Forelimb muscle (tissue), 1 donor: ENCODE measurements at places on chromosomes 2 and 18. TPM values are rescaled to one million over a fixed set of nuclear protein-coding genes. Genes with fewer than 3 reads are reported as not detected.

DNA sequence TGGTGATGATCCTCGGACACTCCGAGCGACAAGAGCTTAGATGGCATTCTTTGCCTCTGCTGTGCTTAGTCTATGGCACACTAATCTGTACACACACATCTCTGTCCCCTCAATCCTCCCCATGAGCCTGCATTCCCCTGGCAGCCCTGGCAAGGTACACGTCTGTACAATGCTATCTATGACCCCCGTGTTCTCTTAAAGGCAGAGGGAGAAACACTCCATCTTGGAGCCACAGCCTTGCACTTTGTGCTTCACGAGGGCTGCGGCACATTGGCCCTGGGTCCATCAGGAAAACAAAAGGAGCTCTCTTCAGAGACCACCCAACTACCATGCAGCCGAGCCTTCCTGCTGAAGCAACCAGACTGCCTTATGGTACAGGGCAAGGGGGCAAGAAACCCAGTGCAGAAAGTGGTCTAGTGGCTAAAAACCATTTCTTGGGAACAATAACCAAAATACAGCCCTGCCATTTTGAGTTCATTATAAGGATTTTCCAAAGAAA lies 42.5 kb downstream of the STEAP3 start:
- DNase-seq = no peak

- DNase-seq = no peak
Observed at GRCh38 chr18:59650266-59650820, 46.9 kb downstream of the CCBE1 start.

DNA sequence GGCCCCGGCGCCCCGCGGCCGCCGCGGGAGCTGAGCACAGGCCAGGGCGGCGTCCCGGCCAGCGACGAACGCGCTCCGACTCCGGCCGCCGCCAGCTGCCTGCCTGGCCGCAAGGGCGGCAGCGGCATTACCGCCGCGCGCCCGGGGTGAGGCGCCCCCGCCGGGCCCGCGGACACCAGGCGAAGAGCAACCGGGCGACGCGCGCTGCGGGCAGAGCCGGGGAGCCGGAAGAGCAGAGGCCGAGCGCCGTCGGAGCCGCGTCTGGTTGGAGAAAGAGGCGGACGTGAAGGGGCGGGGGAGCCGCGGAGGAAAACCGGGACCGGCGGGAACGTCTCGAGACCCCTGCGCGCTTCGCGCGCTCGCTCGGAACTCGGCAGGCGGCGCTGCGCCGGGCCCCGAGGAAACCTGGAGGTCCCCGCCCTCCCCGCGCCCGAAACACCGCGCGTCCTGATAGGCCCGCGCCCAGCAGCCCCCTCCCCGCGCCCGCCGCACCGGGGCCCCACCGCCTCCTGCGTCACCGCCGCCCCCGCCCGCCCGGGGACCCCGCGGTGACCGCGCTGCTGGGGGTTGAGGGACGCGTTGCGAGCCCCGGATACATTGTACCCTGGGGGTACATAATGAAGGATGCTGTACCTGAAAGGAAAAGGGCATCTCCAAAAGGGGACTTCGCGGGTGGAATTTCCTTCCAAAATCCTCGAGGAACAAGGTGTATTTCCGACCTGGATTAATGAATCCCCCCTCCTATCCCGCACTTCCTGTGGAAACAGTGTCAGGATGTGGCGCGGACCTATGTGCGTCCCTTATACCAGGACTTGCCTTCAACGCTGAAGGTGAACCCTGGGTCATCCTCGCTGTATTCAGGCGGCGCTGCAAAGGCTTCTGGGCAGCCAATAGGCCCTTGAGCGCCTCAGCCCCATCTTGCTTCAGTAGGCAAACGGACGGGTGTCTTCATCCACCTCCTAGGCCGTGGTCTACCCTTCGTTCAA lies 1.0 kb upstream of the B4GALT6 start:
- DNase-seq = peak; percentile 43

GRCh38 chr2:231662811-231663457 lies 45.4 kb upstream of the PTMA start:
- DNase-seq = no peak

GRCh38 chr2:89833780-89834117 lies 1142.3 kb downstream of the RPIA start:
- DNase-seq = no peak

GRCh38 chr2:176493226-176493825 lies 224.1 kb downstream of the MTX2 start:
- DNase-seq = no peak

DNA sequence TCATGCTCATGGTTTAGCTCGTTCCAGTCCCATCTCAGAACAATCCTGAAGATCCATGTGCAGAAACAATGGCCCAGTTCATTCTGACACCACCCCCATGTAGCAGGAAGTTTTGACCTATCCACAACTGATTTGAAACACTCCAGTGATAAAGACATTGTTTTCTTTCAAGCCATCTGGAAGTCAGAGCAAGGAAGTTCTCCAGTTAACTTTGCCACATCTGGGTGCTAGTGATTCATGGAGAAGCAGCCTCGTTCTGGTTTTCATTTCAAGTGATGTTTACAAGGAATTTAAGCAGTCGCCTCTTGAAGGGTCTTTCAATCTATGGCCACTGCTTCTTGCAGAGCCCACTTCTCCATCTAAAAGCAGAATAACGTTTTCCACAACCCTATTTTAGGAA lies 36.6 kb upstream of the TWIST2 start:
- DNase-seq = no peak

GRCh38 chr2:231099918-231100317 lies 24.9 kb downstream of the HTR2B start:
- DNase-seq = no peak

DNA sequence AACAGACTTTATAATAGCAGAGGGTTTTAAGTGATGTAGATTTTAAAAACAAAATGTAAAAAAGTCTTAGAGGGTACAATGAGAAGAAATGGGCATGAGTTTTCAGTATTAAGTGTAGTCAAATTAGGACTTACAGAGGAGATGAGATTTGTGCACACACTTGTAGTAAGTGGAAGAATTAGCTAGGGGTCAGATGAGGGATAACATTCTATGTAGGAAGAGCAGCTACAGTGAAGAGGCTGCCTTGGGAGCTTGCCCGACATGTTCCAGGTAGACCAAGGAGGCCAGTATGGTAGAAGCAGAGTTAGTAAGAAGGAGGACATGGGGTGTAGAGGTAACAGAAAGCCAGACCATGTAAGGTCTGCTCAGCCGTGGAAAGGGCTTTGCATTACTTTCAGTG lies 189.2 kb upstream of the DSEL start:
- no peak for DNase-seq

Gene SERPINB4
- polyA plus RNA-seq = not detected
